Thymus (tissue), 14 donors: ENCODE measurements at places on chromosomes 12 and 14. TPM values are rescaled to one million over a fixed set of nuclear protein-coding genes. Genes with fewer than 3 reads are reported as not detected.

NOVA1 gene
- 0.94 TPM for total RNA-seq

DNA sequence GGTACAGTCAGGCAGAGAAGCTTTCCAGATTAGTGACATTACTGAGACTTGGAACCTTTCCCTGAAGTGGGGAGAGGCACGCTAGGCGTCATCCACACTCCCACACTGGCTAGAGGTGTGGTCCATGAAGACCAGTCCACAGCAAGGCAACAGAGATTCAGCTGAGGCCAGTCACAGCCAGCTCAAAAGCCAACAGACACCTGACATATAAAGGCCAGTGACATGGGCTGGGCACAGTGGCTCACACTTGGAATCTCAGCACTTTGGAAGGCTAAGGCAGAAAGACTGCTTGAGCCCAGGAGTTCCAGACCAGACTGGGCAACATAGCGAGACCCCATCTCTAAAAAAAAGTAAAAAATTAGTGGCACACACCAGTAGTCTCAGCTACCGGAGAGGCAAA, 10.9 kb downstream of the HRK start:
- no peak overlapping the region for H3K4me3 ChIP-seq
- H3K27ac ChIP-seq: no peak overlapping the region
- no peaks in the 10 kb centered on the region for H3K27me3 ChIP-seq

C12orf56 gene
- 3.7 TPM for total RNA-seq

SOX5 gene
- 2.0 TPM for total RNA-seq

DNA sequence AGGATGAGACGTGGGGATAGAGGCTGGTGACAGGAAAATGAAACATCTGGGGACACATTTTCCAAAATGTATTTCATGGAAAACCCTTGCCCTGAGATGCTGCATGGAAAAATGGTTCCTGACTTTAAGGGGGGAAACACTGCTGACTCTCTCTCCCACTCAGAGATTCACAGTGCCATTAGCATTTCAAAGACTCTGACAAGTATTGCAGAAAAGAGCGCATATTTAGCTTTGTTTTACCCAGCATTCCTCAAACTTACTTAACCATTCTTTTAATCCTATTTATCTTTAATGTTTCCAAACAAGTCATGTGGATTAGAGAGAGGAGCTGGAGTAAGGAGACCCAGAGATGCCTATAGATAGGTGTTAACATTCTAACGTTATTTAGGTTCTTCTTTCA, 141.8 kb upstream of the DYRK2 start:
- DNase-seq: no peak
- H3K27ac ChIP-seq: no peak overlapping the region
- H3K4me3 ChIP-seq: no peak overlapping the region
- peaks cover 3% of the 10 kb centered on the region for H3K4me1 ChIP-seq
